Testis (tissue), 5 donors: ENCODE measurements at places on chromosomes 16 and 17.

DNA sequence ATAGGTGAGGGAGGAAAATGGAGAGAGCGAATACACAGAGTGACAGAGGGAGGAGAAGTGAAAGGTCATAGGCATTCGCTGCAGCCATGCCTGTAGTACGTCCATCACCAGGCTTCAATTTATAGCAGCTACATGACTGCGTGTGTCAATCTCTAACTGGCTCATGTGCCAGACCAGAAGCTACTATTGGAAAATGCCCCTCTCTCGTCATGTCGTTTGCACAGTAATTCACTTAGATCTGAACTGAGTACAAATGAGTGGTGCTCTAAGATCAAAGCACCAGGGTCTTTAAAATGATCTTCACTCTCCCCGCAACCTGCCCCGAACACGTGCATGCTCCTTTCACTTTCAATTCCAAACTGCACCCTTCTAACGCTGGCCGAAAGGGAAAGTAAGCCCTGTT lies 51.3 kb downstream of the ADCY9 start:
- no peak for DNase-seq

- no peak for DNase-seq
Observed at GRCh38 chr17:17606416-17607000, 15.0 kb upstream of the PEMT start.

DNA sequence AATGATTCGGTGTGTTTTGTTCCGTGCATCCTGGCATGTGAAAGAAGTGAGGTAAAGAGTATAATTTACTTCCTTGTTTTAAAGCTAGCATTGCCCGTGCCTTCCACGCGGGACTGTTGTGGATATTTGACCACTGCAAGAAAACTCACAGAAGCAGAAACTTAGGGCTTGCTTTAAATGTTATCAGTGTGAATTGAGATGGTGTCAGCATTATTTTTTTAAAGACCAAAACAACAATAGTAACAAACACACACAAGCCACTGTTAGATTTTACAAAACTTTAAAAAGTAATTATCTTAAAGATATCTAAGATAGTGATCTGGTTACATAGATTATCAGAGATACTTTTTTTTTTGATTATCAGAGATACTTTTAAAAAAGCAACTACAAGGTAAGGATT lies 47.4 kb downstream of the WWOX start:
- no peak for DNase-seq

DNA sequence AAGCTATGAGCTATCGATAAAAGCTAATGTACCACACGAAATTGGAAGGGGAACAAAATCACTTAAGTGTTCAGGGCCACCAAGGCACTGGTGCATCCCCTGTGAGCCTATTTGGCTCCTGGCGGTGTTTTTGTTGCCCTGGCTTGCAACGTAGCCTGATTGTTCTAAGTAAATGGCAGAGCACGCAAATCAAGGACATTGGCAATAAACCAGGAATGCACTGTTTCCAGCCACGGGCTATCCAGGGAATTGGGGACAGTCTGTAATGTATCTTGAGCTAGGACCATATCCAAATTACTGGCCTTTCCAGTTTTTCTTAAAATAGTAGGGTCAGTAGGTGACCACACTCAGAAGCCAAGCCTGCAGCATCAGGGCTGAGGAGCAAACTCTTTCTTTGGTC lies 734.0 kb downstream of the MAF start:
- DNase-seq = peak; percentile 26

DNA sequence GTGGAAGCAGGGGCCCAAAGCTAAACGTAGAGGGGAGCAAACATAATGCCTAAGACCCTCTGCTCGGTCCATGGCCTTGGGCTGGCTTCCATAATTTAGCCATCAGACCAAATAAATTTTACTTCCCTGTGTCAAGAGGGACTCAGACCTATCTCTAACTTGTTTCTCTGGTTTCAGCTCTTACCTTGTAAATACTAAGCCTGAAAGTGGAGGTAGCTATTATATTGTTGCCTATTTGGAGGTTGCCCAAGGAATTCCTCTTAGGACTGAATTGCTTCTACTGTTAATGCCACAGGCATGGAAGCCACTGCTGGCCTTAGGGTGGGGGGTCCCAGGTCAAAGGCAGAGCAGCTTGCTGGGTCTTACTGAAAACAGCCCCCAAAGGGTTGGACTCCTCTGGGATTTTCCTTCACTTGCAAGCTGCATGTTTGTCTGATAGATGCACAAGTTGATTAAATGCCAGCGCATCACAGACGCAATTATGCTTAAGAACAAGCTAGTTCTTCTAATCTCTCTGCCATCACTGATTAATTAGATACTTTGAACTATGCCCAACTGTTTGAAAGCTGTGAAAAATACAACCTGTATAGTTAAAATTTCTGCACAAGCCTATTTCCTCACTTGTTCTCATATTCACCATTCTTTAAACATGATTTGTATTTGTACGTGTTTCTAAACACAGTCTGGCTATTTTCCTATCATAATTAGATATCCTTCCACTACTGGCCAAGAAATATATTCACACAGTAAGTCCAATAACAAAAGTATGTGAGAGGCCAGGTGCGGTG lies 67.9 kb upstream of the HAS3 start:
- no peak for DNase-seq

GRCh38 chr17:75036643-75037268 lies 10.0 kb downstream of the ATP5PD start:
- DNase-seq = peak; percentile 84

- no peak for DNase-seq
Observed at GRCh38 chr17:31678431-31678830, 180.6 kb downstream of the COPRS start.

DNA sequence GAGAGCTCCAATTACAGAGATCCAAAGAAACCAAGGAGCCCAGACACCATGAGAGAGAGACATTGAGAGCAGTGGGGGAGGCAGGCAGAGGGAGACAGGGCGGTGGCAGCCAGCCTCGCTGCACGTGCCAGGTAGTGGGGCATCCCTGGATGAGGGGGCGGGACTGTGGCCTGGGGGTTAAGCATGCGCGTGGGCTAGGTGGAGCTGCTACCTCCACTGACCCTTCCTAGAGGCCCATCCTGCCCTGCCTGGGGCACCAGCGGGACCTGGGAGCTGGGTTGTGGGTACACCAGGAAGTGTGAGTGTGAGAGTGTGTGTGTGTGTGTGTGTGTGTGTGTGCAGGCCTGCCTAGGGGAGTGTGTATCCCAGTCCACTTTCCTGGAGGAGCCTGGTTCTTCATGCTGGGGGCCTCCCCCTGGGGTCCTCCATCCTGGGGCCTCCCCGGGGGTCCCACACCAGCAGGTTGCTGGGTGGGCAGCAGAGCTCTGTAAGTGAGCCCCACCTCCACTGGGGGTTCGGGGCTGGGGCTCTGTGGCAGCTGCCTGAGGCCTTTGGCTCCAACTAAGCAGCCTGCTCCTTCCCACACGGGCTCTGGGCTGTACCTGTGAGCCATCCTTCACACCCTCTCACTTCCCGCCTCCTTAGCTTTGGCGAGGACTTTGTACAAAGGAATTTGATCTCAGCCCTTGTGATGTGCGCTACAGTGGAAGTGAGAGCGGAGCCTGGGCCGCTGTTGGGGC lies 127.4 kb downstream of the IRF8 start:
- no peak for DNase-seq

- no peak for DNase-seq
Observed at GRCh38 chr16:17939723-17940122, 396.8 kb downstream of the NPIPA8 start.

GRCh38 chr16:86476956-86477534 lies 33.3 kb upstream of the FOXF1 start:
- no peak for DNase-seq

GRCh38 chr17:59842901-59843652 lies 49.7 kb downstream of the TUBD1 start:
- no peak for DNase-seq

- peak; percentile 71 for DNase-seq
Observed at GRCh38 chr16:24036614-24037013, 200.8 kb downstream of the PRKCB start.

GRCh38 chr16:3149630-3150345 lies 15.0 kb downstream of the ZNF213 start:
- DNase-seq = peak; percentile 78

GRCh38 chr17:70542876-70543275 lies 373.5 kb downstream of the KCNJ2 start:
- no peak for DNase-seq

GRCh38 chr17:78306913-78307312 lies 53.0 kb downstream of the SOCS3 start:
- no peak for DNase-seq

GRCh38 chr16:369866-370436 lies 387 bp downstream of the MRPL28 start:
- DNase-seq = no peak
